ENCODE measurements at places on chromosomes 13 and 19.

DNA sequence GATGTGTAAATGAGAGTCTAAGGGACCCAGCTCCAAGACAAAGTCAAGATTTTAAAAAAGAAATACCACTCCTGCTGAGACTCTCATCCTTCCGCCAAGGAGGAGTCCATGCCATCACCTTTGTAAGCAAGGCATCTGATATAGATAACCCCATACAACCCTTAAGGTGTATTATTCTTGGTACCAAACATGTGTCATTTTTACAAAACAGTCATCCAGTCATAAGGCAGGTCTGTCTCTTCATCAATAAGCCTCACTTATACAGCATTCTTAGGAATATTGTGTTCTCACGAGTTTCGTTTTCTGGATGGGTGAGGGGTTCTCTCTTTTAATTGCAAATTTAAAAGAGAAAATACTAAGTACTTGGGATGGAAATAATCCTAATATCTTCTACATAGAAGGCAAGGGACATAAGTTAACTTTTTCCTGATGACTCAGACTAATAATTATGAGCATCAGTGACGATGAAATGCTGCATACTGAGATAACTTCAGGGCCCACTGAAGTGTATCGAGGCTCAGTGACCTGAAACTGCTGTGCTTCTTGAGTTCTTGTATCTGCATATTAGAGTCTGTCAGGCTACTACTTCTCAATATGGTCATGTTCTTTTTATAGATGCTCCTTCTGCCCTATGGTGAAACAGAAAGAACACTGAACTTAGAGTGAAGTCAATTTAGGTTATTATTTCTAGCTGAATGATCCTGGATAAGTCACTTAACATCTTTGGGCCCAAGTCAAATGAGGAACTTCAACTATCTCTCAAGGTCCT lies 166.6 kb downstream of the KLF12 start:
- DNase-seq: no peak

- DNase-seq: no peak
Measured at GRCh38 chr13:112000888-112001287, 66.1 kb upstream of the SOX1 start.

GRCh38 chr19:19554074-19555023 lies 16.3 kb downstream of the CILP2 start:
- peak; percentile 69 for DNase-seq

DNA sequence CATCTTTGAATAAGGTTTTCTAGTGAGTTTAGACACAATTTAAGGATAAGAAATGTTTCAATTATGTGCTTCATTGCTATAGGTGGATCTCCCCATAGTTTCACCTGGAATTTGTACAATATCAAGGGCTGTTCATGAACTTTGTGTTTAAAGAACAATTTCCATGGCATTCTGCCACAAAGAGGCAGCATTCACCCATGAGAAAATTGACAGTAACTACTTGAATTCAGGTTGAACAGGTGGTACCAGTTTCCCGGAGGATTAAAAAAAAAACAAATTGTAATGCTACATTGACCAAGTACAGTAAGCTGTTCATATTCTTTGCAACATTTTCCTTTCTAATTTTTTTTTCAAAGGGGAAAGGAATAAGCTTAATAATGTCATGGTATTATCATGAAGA lies 9.1 kb downstream of the SLITRK5 start:
- DNase-seq: no peak

- no peak for DNase-seq
Measured at GRCh38 chr13:24293746-24294145, 15.6 kb upstream of the C1QTNF9 start.

GRCh38 chr19:30882411-30883005 lies 466.7 kb downstream of the TSHZ3 start:
- DNase-seq: no peak

DNA sequence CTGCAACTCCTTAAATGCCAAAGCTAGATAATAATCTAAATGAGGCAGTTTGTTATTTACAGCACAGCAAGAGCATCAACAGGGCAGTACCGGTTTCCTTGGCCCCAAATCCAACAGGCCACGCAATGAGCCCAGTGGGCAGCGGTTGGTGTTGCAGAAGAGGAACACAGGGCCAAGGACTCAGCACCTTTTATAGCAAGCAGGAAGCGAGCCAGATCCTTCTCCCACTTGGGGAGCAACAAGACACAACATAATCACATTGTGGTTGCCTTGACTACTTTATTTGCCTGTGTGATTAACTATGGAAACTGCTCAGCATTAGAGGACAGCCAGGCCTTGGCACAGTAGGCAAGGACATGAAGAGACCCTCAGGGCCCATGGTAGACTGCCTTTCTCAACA lies 67.1 kb upstream of the HTR2A start:
- DNase-seq: no peak

DNA sequence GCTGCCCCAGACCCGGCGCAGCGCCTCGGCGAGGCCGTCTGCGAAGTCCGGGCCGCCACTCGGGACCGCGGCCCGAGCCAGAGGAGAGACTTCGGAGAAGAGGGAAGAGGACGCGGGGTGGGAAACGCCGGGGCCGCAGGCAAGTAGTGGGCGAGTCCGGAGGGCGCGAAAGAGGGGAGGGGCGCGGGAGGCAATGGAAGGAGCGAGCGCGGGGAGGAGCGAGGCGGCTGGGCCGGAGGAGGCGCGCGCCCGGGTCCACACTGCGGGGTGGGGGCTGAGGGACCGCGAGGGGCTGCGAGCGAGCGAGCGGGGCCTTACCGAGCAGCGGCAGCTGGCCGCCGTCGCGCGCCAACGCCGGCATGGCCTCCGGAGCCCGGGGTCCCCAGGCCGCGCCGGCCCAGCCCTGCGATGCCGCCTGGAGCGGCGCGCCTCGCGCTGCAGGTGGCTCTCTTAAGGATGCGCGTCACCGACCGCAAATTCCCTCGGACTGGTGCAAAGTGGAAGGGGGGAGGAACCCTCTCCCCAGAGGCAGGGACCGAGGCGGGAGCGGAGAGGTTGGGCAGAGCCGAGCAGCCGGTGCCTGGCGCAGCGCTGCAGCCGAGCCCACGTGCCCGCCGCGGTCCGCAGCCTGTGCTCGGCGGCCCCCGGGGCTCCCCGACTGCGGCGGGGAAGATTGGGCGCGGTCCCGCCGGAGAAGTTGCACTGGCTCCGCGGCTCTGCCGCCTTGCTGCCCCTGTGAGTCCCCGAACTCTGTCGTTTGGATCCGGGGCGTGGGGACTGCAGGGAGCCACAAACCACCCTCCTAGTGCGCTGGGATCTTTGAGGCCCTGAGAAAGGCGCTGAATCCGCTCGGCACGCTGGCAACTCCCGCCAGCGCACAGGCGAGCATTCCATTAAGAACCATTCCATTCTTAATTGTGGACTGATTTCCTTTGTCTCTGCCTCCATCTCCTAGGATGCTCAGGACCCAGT lies at the start of gene FLT3:
Gene FLT3 (minus strand): TSS at position 427 of the 972 bp plus-strand sequence. CDS start 66 bp downstream, at position 361.
- DNase-seq: peak; percentile 75

GRCh38 chr13:33262997-33263396 lies 22.6 kb downstream of the STARD13 start:
- DNase-seq: no peak

DNA sequence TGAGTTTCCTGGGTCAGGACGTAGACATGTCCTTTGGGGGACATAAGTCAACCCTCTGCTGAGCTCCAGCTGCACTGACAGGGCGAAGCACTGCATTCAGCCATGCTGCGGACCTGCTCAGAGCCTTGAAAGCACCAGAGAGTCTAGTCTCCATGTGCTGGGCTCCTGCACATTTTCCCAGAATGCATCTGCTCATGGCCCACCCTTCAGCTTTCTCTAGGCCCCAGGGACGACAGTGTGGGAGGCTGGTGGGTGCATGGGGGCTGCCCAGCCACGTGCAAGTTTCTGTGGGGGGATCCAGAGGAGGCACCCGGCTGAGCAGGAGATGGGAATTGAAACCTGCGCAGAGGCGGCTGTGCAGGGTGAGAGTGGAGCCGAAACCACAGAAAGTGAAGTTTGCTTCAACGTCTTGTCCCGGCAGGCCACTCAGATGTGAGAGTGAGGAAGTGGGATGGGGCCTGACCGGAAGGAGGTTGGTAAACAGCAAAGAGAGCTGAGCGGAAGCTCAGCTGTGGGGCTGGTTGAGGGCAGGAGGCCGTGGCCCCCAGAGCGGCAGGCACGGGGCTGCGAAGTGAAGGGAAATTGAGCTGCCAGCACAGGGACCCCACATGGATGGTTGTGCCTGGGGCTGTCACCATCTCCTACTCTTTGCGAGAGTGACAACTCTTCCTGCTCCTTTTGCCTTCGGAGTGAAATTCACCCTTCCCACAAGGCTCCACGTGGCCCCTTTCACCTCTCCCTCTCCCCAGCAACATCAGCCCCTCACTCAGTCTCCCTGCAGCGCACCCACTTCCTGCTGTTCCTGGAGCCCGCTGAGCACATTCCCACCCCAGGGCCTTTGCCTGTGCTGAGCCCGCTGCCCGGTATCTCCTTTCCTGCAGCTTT lies 11.8 kb downstream of the PGLS start:
- no peak for DNase-seq

- peak; percentile 50 for DNase-seq
Measured at GRCh38 chr19:5585461-5586299, 17.9 kb upstream of the TINCR start.

GRCh38 chr13:70856025-70856424 lies 747.8 kb upstream of the KLHL1 start:
- no peak for DNase-seq

DNA sequence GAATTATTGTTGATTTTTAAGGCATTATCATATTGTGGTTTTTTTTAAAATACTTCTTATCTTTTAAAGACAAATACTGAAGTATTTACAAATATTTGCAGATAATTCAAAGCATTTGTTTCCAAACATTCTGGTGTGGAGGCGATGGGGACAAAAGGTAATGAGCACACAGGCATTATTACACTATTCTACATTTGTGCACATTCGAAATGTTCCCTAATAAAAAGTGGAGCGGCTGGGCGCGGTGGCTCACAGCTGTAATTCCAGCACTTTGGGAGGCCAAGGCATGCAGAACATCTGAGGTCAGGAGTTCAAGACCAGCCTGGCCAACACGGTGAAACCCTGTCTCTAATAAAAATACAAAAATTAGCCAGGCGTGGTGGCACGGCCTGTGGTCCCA lies 133.4 kb downstream of the FOXO1 start:
- no peak for DNase-seq

All from nephron progenitor cell (in vitro differentiated cells).